ENCODE measurements at places on chromosomes 2 and 18.

GRCh38 chr2:225556461-225556860, 157.0 kb downstream of the NYAP2 start:
- no peak for DNase-seq

- DNase-seq = no peak
These were observed 31.4 kb downstream of the ARL5A start for GRCh38 chr2:151796774-151797173.

- DNase-seq = no peak
These were observed 401.7 kb upstream of the CELF4 start for GRCh38 chr18:37967261-37967660.

GRCh38 chr2:20065885-20066602, 14.6 kb upstream of the LAPTM4A start:
- DNase-seq = no peak

DNA sequence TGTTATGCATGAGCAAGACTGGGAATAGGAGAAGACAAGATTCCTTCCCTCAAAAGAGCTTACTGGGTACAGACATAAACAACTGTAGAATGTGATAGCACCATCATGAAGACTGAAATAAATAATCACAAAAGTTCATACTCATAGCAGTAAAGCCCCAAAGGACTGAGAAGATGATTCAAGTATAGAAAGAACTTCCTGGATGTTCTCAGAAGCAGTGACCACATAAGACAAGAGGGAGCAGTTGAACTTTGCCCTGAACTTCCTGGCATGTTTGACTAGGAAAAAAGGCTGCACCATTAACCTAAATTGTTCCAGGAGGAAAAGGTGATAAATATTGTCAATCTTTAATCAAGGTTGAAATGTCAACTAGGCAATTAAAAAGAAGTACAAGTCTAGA, 57.8 kb upstream of the CCDC141 start:
- no peak for DNase-seq

- DNase-seq = no peak
These were observed 1.8 kb downstream of the SEC11C start for GRCh38 chr18:59141294-59142068.

DNA sequence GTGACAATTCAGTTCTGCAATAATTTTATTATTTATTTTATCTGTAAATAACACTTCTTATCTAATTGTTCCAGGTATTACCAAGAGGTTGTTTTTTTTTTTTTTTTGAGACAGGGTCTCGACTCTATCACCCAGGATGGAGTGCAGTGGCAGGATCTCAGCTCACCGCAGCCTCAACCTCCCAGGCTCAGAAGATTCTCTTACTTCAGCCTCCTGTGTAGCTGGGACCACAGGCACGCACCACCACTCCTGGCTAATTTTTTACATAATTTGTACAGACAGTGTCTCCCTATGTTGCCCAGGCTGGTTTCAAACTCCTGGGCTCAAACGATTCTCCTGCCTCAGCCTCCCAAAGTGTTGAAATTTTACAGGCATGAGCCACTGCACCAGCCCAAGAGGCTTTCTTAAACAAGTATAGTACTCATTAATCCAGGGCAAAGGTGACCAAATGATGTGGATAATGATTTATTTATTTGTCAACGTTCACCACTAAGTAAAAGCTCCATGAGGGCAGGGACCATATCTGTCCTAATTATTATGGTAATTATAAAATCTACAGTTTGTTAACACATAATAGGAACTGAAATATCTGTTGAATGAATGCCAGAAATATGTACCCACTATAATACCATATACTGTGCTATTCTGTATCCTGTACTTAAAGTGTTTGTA, 12.0 kb downstream of the STK17B start:
- DNase-seq = no peak

DNA sequence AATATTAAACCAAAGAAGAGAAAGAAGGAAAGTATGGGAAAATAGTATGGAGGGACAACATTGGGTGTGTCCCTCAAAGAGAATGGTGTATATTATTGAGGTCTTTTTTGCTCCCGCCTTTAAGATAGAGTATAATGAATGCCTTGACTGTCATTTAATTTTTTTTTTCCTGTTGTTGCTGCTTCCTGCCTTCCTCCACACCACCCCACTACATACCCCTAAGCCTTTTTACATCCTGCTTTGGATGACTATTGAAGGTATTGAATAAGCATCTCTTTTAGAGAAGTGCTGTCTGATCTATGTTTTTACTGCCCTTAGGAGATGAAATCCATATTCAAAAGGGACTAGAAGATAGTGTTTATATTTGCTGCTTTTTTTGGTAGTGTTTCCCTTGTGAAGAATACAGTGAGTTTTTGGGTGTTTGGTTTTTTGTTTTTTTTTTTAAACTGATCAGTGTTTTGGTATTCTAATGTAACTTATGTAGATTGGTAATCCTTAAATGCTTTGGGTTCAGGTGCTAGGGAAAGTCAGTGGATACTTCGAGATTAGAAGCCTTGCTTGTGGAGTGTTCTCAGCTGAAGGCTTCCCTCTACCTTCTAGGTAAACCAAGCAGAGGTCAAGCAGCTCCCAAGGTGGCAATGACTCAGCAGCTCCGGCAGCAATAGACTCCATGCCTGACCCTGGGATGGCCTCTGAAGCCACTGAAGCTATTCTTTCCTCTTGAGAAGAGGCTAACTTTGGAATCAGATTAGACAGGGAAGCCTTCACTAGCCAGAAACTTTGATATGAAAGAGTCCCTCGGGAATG, 5.0 kb downstream of the FZD7 start:
- no peak for DNase-seq

GRCh38 chr2:238119756-238120462, 18.6 kb upstream of the KLHL30 start:
- no peak for DNase-seq

DNA sequence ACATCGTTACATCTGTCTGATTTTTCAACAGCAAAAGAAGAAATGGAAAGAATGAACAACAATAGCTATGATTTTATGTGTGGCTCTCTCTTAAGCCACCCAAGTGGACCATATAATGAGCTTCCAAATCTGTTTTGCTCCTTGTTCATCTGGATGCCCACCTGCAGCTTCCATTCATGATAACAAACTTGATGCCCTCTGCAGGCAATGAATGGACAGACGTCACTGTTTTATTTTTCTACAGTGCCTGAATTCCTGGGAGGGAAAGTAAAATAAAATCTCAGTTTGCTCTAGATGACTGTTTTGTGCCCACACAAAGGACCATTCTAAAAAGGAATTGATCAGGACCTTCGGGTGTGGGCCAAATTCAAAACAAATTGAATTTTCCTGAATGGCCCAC, 5.0 kb downstream of the MREG start:
- no peak for DNase-seq

DNA sequence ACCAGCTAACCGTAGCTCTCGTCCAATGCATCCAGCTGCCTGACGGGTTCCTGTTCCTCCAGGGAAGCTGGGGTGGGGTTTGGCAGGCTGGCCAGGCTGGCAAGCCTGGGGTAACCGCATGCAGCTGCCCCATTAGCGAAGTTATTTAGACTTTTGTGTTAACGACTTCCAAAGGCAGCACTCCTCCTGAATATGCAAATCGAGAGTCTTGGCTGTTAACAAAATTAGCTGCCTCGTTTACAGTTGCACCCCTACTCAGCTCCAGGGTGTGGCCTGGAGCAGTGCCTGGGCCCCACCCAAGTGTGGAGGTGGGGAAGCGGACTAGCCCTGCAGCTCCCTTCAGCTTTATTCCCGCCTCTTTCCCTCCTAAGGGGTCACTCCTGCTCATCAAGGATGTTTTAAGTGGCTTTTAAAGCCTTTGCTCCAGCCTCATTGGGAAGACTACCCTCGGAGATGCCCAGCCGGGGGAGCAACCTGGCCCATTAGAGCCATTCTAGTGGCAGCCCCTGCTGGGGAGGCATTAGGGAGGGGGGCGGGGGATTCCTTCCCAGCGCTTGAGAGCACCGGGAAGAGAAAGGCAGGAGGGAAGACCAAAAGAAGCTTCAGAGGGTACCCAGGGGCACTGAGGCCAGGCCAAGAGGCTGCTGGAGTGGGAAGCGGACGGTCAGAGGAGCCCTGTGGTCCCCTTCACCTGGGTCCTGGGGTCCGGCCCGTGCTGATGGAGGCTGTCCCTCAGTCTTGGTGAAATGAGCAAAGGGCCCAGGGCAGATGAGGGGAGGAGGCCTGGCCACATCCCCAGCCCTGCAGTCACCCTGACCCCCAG, 204.1 kb downstream of the CELF4 start:
- no peak for DNase-seq

DNA sequence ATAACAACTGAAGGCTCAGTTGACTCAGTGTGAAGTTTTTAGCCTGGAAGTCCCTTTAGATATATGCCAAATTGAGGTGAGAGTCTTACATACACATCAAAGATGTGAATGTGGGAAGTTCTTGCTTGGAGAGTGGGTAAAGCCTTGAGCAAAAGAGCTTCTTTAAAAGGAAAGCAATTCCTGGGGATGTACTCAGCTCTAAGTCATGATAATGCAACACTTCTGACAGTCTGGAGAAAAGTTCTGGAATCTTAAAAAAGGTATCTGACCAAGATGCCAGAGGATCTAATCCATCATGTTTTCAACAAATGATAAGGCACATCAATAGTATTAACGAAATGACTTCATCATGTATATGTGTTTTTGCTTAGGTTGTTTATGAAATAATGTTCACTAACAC, 351.2 kb downstream of the CDH19 start:
- DNase-seq = no peak

- no peak for DNase-seq
These were observed 830 bp downstream of the DNER start for GRCh38 chr2:229713371-229714079.

DNA sequence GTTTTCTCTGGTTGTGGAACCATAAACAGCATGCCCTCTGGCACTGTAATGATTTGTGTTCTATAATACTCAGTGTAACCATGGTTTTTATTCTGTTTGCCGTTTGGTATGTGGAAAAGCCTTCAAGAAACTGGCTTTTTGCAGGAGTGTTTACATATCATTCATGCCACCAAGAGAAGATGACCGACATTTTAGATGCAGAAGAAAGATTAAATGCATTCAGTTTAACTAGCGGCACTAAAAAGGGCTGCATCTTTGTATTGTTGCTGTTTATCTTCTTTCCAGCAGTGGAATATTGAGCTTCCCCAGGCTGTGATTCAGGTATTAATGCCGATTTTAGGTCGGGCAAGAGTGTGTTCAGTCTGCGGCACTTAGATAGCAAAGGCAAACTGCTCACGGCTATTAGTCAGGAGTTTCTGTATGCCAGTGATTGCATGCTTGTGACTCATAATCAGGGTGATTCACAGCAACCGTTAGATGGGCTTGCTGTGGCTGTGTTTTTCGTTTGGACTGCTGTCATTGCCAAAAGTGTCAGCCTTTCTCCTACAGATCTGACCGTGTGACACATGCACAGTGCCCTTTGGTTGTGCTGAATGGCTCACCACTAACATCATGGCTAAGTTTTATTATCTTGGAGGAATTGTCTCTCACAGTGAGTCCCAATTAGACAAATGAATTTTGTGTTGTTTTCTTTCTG, 479.7 kb downstream of the PARD3B start:
- DNase-seq = no peak

DNA sequence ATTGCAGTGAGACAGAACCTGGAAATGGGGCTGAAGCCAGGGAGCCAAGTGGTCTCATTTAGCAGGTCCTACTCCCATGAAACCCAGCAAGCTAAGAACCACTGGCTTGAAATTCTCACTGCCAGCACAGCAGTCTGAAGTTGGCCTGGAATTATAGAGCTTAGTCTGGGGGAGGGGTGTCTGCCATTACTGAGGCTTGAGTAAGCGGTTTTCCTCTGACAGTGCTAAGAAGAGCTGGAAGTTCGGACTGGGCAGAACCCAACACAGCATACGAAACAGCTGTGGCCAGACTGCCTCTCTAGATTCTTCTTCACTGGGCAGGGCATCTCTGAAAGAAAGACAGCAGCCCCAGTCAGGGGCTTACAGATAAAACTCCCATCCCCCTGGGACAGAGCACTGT, 305.7 kb upstream of the SETBP1 start:
- DNase-seq = no peak

GRCh38 chr2:150806336-150806735, 318.9 kb upstream of the RND3 start:
- no peak for DNase-seq

- no peak for DNase-seq
These were observed 505.4 kb downstream of the BCL11A start for GRCh38 chr2:60047944-60048525.

DNA sequence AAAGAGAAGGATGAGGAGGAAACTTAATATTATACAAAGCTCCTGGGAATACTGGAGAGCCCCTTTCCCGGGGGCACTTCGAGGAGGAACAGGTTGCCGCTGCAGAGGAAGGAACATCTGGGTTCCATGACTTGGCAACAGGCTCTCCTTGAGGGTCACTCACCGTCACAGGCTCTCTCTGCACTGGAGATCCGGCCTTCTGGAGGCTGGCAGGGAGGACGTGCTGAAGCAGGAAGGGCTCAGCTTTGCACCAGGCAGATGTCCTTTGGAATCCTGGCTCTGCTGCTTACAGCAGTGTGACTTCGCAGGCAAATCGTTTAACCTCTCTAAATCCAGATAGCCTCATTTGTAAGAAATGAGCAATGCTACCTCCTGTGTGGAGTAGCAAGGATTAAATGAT, 2.9 kb upstream of the DPYSL5 start:
- no peak for DNase-seq

DNA sequence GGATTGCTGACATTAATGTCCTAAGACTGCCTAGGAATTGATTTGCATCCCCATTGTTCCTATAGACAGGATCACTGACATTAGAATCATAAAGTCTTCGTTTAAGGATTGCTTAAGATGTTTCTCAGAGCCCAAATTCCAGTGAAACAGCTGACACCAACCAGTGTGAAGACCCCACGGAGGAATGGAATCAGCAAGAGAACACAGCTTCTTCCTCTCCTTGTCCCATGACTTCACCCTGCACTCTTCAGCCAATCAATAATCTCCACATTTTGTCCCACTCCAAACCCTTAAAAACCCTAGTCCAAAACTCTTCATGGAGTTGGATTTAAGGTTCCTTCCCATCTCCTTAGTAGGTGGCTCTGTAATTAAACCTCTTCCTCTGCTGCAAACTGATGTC, 157.0 kb upstream of the NDUFV2 start:
- DNase-seq = no peak

- DNase-seq = no peak
These were observed 30.6 kb downstream of the ADRA2B start for GRCh38 chr2:96085541-96086355.

GRCh38 chr2:9158786-9159779, 47.5 kb upstream of the ASAP2 start:
- DNase-seq = no peak

DNA sequence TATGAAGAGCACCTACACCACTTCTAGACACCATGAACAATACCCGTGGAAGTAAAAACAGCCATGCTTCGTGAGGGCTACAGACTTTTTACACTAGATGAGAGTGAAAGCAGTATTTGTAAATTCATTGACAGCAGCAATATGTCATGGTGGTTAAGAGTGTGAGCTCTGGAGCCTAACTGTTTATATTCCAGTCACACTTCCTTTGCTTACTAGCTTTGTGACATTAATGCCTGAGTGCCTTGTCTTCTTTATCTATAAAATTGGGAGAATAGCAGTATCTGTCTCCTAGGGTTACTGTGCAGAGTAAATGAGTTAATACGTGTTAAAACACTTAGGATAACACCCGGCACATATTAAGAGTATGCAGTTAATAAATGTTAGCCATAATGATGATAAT, 33.8 kb upstream of the RPRM start:
- no peak for DNase-seq

GRCh38 chr2:194260185-194260584, 1396.8 kb upstream of the SLC39A10 start:
- no peak for DNase-seq
